ENCODE measurements at places on chromosomes 2 and 18.

DNA sequence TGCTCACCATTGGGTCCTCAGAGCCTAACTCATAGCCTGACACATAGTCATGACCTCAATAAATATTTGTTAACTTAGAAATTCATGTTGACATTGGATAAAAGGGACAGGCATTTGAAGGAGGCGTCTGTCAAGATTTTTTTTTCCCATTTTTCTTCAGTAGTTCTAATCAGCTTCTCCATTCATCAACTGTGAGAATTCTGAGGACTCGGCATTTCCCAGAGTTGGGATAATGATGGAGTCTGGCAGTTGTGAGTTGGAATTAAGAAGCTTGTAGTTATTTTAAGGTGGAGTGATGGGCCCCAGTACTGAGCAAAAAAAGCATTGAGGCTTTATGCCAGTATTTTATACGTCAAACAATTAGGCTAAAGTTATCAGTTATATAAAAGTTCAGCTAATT, 4.6 kb downstream of the SPATS2L start:
- DNase-seq = no peak

DNA sequence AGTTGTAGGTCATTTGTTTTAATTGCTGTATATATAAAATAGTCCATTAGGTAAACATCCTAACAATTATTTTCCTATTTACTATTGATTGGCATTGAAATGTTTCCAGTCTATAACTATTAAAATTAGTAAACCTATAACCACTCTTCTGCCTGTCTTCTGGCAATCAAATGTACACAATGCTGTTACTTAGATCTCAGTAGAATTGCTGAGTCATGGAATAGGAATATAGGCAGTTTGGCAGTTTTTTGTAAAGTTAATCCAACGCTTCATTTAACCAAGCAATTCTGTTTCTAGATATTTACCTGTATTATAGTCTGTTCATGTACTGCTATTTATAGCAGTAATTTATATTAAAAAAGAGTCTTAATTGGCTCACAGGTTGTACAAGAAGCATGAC, 518.1 kb downstream of the DCDC2C start:
- no peak for DNase-seq

- no peak for DNase-seq
Measured at GRCh38 chr18:57819671-57820460, 16.8 kb upstream of the ATP8B1 start.

- no peak for DNase-seq
Measured at GRCh38 chr2:215693999-215694580, 258.2 kb upstream of the FN1 start.

GRCh38 chr2:26144953-26145680, 27.8 kb upstream of the GAREM2 start:
- peak; percentile 71 for DNase-seq

DNA sequence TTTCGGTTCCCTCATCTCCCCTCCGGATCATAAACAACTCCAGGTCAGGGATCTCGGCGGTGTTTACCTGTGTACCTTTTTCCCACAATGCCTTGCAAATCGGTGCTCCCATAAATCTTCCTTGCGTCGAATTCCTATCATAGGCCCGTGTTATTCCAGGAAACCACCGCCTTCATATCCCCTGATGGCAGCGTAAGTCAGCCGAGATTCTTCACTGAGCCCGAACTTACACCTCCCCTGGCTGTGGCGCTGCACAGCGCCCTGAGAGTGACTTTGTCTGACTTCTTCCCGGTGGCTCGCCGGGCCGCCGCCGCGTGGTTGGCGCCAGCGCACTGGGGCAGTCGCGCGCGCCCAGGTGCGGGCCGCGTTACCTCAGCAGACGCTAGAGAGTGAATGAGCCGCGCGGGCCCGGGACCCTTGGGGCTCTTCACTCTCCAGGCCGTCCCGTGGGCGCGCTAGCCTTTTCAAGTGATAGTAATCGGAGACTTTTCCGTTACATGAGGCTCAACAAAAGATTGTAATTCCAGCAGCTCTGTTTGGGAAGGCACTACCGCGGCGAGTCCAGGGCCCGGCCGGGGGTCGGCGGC, 101.6 kb downstream of the SPTBN1 start:
- peak; percentile 70 for DNase-seq

DNA sequence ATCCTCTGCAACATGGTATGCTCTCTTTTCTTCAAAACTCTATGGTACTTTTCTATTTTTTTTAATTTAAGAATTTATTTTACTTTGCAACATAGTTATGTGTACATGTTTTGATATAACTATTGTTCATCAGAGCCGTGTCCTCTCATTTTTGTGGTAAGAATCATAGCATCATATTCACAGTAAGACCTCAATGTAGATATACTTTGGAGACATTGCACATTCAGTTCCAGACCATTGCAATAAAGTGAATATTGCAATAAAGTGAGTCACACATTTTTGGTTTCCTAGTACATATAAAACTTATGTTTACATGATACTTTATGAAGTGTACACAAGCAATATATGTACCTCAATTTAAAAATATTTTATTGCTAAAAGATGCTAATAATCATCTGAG, 22.7 kb upstream of the LINC00305 start:
- no peak for DNase-seq

DNA sequence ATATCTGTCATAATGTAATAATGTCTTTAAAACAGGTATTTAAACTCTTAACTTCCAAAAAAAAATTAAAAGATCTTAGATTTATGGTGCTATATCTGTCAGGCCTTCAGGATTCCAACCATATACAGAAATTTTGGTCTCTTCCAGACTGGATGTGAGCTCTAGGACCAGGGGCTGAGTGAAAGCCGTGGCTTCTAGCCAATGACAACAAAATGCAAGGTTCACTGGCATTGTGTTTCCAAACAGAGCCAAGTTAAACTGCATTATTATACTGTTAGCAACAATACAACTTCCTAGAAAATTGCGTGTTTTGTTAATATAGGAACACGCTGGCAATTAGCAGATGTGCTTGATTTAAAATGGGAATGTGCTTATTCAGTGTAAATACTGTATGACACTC, 809.8 kb upstream of the SOX11 start:
- DNase-seq = no peak

GRCh38 chr2:8882094-8882493, 44.7 kb upstream of the KIDINS220 start:
- DNase-seq = no peak

DNA sequence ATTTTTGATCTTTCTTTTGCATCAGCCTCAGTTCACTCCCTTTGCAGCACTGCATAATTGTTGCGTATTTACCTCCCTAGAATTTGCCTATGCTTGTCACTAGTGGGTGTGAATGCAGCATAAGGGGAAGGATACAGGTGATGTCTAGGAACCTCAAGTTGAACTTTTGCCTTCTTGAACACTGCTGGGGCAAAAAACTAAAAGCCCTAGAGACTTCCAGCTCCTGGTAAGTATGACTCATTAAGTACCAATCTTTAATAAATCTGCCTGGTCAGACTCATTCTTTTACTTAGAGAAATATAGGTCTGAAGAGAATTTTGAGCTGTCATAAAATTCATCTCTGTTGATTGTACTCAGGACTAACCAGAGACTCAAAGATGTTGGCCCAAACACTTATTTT, 547.3 kb upstream of the FANCL start:
- DNase-seq = no peak

DNA sequence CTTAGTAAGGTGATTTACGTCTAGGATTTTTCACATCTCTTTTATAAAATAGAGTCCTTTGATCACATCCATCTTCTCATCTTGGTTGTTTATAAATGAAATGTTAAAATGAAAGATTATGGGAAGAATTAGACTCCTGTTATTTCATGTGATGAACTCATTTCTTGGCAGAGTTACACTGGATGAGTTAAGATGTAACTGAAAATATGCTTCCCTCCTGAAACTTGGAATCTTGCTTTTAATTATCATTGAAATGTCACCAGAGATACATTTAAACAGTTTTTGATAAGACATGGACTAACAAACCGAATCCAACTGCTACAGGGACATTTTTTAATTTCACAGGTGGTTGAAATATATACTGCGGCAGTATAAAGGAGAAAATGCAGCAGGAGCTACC, 274.0 kb downstream of the DLGAP1 start:
- no peak for DNase-seq

GRCh38 chr2:121545257-121545656, 14.6 kb downstream of the RNU4ATAC start:
- DNase-seq = no peak

- no peak for DNase-seq
Measured at GRCh38 chr2:147792966-147793617, 51.7 kb upstream of the ACVR2A start.

GRCh38 chr18:76679945-76680344, 142.4 kb upstream of the ZNF236 start:
- no peak for DNase-seq

DNA sequence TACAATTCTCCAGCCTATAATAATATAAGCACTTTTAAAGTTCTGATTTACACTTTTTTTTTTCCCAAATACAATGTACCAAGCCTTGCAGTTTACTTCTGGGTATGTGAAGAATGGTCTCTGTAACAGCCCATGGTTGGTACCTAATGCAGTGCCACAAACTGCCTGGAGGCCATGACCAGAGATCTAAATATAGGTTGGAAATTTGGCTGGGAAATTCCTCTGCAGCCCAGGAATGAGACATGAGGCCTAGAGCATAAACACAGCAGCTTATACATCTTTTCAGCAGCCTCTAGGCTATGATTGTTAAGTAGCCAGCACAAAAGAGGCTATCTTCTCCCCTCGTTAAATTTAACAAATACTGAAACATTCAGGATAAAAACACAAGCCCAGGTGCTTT, 432.0 kb upstream of the FAM98A start:
- DNase-seq = no peak

- DNase-seq = no peak
Measured at GRCh38 chr2:63300835-63301234, 250.2 kb downstream of the OTX1 start.

GRCh38 chr2:38146907-38147307, 71.0 kb upstream of the CYP1B1 start:
- no peak for DNase-seq

DNA sequence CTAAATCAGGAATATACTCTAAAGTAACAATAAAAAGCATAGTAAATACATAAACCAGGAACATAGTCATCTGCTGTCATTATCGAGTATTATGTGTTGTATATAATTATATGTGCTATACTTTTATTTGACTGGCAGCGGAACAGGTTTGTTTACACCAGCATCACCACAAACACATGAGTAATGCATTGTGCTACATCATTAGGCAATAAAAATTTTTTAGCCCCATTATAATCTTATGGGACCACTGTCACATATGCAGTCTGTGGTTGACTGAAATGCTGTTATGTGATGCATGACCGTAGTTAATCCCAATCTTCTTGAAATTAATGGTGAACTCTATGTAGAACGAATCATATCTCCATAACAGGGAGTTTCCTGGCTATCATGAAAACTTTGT, 136.7 kb upstream of the ZFP36L2 start:
- no peak for DNase-seq

GRCh38 chr2:60357996-60358395, 195.5 kb downstream of the BCL11A start:
- no peak for DNase-seq

DNA sequence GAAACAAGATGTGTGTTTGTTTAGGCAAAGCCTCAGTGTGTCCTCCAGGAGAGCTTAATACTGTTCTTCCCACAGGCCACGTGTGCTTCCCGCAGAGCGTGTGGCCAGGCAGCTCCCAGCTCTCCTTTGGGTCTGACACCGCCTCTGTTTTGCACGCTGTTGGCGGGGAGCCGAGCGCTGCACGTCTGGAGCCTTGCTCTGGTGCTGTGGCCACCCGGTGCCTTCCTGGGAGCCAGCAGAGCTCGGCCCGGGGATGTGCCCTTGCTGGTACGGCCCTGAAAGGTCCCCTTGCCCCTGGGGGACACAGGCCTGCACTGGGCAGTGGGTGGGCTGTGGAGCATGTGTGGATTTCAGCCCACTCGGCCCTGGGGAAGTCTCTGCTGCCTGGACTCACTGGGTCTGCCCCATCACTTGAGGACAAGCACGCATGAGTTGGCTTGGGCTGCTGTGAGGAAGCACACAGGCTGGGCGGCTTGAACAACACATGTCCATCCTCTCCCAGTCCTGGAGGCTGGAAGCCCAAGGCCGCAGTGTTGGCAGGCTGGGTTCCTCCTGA, 160.7 kb upstream of the HDAC4 start:
- no peak for DNase-seq

DNA sequence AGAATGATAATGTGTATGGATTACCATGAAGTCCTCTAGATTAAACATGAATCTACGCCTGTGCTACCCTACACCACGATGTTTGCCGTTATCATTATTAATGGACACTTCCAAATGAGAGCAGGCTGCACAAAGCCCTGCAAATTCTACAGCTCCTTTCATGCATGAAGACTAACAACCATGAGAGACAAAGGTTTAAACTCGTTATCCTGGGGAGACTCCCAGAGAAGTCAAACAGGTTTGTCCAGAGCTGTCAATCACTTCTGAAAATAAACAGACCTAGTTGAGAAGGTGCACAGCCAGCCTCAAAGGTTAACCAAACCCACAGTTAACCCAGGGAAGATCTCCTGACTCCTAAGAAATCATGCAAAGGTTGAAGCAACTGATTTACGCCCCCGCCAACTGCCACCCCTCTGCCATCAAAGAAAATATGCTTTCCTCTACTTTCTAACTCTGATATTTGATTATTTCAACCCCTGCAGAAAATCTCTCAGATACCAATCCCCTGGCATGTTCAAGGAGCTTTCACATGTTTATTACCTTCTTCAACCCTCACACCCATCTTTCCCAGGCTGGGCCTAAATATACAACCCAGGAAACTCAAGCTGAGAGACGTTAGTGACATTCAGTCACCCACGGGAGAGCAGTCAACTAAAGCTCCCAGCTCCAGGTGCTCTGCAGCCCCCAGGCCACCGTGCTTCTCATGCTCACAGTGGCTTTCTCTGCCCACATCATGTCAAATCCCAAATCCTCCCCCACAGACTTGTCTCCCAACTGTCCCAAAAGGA, 35.9 kb downstream of the MYO5B start:
- DNase-seq = no peak

- no peak for DNase-seq
Measured at GRCh38 chr2:205564346-205565141, 117.8 kb upstream of the NRP2 start.

- no peak for DNase-seq
Measured at GRCh38 chr2:45469314-45470099, 141.6 kb downstream of the SRBD1 start.

DNA sequence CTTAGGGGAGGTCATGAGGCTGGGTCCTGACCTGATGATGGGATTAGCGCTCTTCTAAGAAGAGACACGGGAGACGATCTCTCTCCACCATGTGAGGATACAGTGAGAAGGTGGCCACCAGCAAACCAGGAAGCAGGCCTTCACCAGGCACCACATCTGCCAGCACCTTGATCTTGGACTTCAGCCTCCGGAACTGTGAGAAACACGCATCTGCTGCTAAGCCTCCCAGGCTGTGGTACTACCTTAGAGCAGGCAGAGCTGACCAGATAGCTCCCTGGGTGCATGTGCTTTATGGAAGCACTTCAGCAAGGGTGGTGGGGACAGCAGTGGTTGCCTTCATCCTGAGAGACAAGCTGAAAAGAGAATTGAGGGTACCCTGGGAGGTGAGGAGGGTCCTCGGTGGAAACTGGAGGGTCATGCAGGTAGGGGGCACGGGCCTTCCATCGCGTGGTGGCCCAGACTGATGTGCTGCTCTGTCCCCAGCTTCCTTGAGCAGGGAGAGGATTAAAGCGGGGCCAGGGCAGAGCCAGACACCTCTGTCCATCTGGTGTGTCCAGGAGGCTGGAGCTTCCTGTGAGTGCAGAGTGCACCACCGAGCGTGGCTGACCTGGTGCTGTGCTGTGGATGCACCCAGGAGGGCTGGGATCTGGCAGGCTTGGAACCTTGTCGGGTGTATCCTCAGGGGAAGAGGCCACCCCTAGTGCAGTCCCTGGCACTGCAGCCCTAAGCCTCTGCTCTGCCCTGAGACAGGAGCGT, 42.9 kb upstream of the HS6ST1 start:
- DNase-seq = no peak

GRCh38 chr2:38190542-38191218, 114.7 kb upstream of the CYP1B1 start:
- no peak for DNase-seq

Data from stimulated activated CD4-positive, alpha-beta T cell treated with anti-CD3 and anti-CD28 coated beads, Interleukin-4, amount 100 ng/mL, for 24 hours (primary cell).